Kidney (tissue), 22 donors: ENCODE measurements at places on chromosomes 6 and 20. TPM values are rescaled to one million over a fixed set of nuclear protein-coding genes. Genes with fewer than 3 reads are reported as not detected.

GRCh38 chr20:4949833-4950178 lies 51.5 kb downstream of the SLC23A2 start:
- peak; percentile 56 for DNase-seq

Gene CLIC5
- polyA plus RNA-seq = 54.3 TPM

DNA sequence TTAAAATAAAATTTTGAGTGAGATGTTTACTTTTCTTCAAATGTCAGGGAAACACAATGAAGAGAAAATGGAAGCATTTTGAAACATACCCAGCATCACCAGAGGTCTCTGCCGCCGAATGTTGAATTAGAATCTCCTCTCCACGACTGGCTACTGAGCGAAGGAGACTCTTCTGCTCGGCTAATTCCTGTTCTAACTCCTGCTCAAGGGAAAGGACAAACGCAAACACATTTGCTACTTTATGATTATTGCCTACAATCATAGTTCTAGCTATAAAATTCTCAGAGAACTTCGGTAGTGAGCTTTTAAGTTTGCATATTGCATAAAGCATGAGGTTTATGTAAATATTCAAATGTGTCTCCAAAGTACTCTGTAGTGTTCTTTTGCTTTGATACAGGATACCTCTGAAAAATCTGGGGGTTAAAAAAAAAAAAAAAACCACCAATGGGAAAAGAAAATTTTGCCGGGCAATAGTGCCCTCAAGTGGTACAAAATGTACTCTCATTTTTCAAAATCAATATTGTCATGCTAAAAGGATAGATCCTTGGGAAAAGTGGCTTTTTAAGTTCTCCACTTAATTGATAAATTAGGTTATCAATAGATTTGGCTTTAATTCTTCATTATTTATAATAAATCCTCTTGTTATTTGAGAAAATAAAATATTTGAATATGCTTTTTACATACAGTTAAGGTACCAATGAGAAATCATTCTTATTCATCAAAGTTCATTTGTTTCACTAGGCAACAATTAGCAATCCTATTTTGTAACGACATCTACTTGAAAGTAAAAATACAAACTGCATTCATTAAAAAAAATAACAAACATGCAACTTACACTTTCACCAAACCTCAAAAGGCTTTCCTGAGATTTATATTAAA lies 369.0 kb downstream of the SYNE1 start:
- DNase-seq = no peak

DNA sequence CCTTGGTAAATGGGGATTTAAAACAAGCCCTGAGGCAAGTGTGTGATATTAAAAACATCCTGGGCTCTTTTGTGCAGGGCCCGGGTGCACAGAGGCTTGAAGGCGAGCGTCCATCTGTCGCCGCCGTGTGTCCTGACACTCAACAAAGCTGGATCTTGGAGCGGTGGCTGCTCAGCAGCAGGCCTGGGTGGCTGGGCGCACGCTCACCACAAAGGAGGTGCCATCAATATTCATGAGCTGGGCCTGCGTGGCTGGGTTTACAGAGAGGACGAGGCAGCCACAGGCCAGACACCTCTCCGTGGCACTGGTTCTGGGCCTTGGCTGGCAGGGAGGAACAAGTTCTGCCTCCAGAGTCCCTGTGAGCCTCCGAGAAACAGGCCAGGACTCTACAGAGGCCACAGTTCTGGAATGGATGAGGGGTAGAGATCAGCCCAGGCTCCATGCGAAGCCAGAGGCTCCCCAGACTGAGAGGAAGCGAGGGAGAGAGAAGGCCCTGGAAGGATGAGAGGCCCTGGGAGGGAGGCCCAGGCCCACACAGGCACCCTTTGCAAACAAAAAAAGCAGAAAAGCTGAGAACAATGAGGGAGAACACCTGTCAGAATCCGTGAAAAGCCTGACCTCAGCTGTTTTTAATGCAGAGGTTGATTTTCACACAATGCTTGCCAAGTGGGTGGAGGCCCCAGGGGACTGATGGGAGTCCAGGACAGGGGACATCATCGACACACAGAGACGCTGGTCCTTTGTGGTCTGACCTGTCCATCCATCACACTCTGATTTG lies 21.9 kb downstream of the BHLHE23 start:
- DNase-seq = no peak

DNA sequence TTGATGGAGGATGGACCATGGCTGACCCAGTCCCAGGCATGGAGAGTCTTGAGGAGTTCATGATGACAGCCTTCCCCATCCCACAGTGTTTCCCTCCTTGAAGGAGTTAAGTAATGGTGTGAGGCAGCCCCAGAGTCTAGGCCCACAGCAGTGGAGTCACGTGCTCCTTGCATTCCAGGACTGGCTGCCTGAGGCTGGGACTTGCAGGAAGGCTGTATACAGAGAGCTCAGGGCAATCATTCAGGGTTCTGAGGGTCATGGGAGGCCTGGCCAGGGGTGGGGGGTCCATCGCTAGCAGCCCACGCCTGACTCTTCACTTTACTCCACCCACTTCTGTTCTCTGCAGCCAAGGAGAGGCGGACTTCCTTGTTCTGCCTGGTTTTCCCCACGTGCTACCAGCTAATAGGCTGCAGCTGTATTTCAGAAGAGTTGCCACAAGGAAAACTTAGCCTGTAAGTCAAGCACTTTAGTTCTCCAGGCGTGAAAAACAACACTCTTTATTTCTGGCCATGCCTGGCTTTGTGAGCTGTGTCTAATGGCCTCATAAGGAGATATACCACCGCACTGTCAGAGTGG lies 272.5 kb downstream of the DHX35 start:
- peak; percentile 82 for DNase-seq

Gene ENPP1
- polyA plus RNA-seq = 3.7 TPM

GRCh38 chr6:79718509-79719247 lies 87.5 kb downstream of the SH3BGRL2 start:
- DNase-seq = no peak

Gene RBM12
- polyA plus RNA-seq = 11.1 TPM
